ENCODE measurements at places on chromosomes 6 and 20.

DNA sequence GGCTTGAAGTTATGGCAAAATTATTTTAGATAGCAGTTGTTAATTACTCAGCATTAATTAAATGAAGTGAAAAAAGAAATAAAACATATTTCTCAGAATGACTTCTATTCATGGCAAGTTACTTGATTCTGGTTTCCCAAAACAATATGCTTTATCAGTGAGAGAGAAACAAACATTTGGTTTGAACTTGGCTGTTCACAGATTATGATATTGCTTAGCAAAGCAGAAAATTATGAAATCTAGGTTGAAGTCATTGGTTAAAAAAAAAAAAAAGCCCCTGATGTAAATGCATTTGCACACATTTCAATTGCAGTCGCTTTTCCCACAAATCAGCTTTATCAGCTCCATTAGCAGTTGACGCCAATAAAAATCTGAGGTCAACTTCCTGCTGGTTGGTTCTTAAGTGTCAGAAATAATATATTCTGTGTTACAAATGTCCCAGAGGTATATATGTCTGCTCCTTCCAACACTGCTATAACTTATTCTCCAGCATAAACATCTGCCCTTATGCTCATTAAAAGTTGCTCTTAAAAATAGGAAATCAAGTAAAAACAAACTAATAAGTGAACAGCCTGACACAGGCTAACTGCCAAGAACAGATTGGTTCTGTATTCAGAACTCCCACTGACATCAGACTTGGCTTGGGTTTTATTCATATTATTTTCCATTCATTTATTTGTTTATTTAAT is 275.4 kb downstream of the PHF3 start:
- no peak for DNase-seq

DNA sequence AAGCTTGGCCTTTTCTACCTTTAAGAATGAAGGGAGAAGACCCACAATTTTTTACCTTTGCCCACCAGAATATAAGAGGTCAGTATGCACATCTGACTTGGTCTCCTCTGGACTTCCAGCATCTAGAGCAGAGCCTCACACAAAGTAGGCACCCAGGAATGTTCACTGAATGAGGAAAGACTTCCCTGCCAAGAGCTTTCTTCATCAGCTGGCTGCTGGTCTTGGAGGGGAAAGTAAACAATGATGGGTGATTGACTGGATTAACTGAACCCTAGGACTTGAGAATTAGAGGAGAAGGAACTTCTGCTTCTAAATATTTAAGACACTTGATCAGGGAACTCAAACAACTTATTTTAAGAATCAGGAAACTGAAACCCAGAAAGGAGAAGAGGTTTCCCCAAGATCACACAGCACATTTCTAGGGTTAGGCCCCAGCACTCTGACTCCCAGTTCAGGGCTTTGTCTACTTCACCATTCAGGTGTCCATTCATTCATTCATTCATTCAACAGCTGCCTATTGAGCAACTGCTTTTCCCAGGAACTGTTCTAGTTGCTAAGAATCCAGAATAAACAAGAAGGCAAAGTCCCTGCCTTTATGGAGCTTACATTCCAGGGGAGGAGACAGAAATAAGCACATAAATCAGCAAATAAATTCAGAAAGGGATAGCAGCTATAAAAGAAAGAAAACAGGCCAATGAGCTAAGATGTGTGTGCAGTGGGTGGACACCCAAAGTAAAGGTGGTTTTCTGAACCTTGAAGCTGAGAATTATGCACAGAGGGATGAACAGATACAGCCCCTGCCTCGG is 216.9 kb upstream of the LRFN2 start:
- no peak for DNase-seq

DNA sequence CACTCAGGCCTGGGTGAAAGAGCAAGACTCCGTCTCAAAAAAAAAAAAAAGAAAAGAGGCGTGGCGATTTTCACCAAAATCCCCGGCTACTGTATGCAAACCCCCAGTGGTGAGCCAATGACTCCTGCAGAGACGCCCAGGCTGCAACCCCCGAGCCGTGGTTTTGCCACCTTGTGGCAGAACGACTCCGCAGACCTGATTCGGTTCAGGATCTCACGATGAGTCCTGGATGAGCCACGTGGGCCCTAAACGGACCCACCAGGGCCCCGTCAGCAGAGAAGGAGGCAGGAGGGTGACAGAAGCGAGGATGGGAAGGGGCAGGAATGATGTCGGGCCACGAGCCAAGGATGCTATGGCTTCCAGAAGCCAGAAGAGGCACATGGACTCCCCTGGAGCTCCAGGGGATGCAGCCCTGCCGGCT is 42.5 kb downstream of the SLC2A4RG start:
- DNase-seq = no peak

DNA sequence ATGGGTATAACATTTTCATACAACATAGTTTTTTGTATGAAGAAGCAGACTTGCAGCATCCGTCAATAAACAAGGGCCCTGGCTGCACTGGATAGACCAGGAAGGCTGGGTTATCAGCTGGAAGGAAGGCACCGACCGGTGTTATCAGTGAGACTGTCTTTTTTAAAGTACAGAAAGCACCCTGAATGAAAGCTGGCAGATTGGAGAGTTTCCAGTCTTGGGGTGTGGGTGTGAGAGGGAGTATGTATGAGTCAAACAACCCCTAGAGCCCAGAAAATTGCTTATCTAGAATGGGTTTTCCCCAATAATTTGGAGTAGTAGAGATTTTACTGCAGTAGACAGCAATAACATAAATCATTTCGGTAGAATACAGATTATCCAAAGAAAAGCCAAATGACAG is 42.4 kb downstream of the TXLNB start:
- no peak for DNase-seq
